Pancreas (tissue), 10 donors: ENCODE measurements at places on chromosomes 2 and 18. TPM values are rescaled to one million over a fixed set of nuclear protein-coding genes. Genes with fewer than 3 reads are reported as not detected.

Gene DNAJC5G
- total RNA-seq = not detected

Gene UGT1A10
- total RNA-seq = not detected

Gene ERBB4
- 3.1 TPM for total RNA-seq

Gene SAG
- not detected for total RNA-seq
